ENCODE measurements at places on chromosomes 3 and 15. TPM values are rescaled to one million over a fixed set of nuclear protein-coding genes. Genes with fewer than 3 reads are reported as not detected.

Gene FETUB
- polyA plus RNA-seq: not detected

Gene ITIH3
- 5.9 TPM for polyA plus RNA-seq

Gene PCSK6
- 7.2 TPM for polyA plus RNA-seq

Gene PRTG
- polyA plus RNA-seq: 11.0 TPM

GRCh38 chr3:160049988-160050387 is 61.4 kb downstream of the IL12A start:
- DNase-seq: no peak

DNA sequence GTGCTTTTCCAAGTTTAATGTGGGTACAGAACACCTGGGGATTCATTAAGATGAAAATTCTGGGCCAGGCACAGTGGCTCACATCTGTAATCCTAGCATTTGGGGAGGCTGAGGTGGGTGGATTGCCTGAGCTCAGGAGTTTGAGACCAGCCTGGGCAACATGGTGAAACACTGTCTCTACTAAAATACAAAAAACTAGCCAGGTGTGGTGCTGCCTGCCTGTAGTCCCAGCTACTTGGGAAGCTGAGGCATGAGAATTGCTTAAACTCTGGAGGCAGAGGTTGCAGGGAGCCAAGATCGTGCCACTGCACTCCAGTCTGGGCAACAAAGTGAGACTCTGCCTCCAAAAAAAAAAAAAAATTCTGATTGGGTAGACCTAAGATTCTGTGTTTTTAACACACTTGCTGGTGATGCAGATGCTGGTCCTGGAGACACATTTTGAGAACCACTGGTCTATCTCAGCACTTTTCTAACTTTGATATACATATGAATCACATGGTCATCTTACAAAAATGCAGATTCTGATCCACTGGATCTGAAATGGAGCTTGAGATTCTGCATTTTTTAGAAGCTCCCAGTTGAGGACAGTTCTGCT is 223.8 kb upstream of the SATB1 start:
- DNase-seq: no peak

DNA sequence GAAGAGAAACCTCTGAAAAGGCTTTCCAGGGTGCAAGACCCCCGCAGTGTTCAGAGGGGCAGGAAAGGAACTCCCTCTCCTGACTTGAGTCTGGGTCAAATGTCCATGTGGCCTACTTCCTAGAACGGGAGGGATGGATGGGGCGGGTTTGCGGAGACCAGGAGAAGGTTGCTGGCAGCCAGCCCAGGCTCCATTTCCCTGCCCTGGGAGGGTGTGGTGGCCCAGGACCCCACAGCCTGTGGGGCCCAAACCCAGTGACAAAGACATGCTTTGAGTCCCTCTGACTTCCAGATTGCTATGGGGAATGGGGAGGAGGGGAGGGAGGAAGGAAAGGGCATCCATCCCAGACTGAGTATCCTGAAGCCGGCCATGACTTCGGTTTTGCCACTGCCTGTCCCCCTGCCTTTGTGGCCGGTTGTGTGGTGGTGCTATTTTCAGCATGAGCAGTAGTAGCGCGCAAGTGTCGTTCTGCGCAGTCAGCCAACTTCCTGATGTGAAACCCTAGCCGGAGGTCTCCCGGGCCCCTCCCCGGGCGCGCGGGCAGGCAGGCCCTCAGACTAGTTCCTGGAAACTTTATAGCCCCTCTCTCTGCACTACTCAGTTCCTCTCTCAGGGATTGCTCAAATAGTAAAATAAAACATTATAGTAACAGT is 24.4 kb downstream of the MAGEF1 start:
- DNase-seq: peak; percentile 78

Gene SQOR
- polyA plus RNA-seq: 27.0 TPM

DNA sequence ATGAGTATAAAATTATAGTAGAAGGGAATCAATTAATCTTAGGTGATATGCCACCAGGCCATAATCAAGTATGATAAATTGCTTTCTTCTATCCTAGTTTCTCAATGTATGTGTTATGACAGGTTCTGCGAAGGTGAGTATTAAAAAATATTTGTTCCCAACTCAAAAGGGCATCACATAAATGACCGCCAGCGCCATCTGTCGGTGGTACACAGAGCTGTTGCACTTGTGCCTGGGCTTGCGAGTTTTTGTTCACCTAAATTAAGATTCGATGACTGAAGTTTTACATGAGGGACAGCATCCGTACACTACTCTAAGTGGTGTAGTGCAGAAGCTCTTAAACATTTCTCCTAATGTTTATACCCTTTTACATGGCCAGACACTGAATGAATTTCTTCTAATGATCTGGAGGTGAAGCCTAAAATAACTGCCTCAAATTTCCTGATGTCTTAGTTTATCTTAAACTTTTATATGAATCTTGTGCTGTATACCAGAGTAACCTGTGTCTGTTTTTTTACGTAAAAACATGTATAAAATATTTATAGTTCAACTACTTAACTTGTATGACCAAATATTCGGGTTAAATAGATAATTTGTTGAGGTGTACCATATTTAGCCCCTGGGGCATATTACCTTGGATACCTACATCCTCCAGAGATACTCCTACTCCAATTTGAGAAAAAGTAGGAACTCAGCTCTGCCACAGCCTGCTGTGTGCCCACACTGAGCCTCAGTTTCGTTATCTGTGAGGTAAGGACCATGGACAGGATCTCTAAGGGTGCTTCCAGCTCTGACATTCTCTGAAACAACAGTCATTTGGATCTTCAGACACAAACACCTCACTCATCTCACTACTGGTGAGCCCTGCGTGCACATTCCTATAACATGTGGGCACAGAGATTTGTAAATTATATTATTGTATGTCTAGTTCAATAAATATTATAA is 365.6 kb downstream of the MAGI1 start:
- peak; percentile 22 for DNase-seq

DNA sequence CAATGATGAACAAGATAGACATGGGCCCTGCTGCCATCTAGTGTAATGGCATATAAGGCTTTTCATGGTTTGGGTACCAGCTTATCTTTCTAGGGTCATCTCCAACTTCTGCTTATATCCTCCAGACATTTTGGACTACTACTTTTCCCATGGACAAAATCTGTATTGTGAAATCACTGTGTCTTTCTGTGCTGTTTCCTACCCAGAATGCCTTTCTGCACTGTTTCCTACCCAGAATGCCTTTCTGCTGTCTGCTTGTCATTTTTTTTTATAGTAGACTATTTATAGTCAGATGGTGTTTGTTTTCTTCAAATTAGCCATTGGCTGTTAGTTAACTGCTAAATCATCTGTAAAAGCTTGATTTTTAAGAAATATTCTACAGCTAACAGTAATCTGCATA is 20.1 kb downstream of the VPS8 start:
- DNase-seq: no peak

GRCh38 chr15:58616171-58616570 is 133.3 kb downstream of the ADAM10 start:
- DNase-seq: no peak

DNA sequence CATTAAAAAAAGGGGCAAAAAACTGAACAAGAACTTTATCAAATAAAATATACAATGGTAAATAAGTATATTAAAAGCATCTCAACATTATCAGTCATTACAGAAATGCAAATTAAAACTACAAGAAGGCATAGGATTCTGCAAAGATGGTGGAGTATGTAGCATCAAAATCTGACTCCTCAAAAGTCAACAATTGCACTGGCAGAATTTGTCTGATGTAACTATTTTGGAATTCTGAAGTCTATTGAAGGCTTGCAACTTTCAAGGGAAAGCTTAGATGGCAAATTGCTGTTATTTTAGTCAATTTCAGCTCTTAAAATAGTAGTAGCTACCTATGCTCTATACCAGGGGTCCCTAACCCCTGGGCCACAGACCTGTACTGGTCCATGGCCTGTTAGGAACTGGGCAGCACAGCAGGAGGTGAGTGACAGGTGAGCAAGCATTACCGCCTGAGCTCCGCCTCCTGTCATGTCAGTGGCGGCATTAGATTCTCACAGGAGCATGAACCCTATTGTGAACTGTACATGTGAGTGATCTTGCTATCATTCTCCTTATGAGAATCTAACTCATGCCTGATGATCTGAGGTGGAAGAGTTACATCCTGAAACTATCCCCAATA is 107.6 kb downstream of the TGFBR2 start:
- DNase-seq: no peak

Gene RHCG
- polyA plus RNA-seq: 3.3 TPM

- DNase-seq: no peak
Measured at GRCh38 chr3:105647047-105647446, 221.8 kb downstream of the CBLB start.
